Stimulated activated CD8-positive, alpha-beta memory T cell treated with anti-CD3 and anti-CD28 coated beads, Interleukin-15, amount 100 ng/mL, for 48 hours (primary cell): ENCODE measurements at places on chromosomes 5 and 9.

GRCh38 chr5:79456400-79456799, 57.5 kb downstream of the HOMER1 start:
- no peak for DNase-seq

GRCh38 chr5:35009657-35010056, 38.1 kb downstream of the AGXT2 start:
- DNase-seq: no peak

- no peak for DNase-seq
Measured at GRCh38 chr5:61137835-61138234, 24.4 kb downstream of the SMIM15 start.

DNA sequence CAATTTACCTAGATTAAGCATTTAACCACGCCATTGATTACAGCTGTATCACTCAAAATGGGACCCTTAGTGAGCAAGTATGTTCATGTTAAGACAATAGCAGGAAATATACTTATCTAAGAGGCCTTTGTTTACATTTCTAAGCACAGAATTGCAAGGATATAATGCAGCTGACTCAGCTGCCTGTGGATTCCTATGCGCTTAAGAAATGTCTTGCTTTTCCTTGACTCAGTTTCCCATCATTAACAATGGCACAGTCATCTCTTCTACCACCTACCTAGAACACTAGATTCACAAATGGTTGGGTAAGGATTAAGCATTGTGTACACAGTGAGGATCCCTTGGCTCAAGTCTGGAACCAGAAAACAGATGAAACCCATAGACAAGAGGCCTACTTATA, 163.8 kb downstream of the TSSK1B start:
- no peak for DNase-seq

DNA sequence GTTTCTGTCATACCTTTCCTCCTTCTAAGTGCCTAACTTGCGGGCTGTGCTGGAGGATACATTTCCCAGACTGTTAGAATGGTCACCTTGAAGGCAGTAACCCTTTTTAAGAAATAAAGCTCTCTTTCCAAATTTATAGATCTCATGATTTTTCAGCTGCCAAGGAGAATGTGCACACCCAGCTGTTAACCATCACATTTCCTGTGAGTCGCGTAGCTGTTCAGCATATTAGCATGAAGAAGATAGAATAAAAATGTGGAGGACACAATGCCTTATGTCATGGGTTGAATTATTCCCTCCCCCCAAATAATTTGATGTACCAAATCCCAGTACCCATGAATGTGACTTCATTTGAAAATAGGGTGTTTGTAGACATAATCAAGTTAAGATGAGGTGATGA, 729.4 kb downstream of the MTRR start:
- DNase-seq: no peak

GRCh38 chr5:150497274-150497988, 10.5 kb upstream of the NDST1 start:
- no peak for DNase-seq

DNA sequence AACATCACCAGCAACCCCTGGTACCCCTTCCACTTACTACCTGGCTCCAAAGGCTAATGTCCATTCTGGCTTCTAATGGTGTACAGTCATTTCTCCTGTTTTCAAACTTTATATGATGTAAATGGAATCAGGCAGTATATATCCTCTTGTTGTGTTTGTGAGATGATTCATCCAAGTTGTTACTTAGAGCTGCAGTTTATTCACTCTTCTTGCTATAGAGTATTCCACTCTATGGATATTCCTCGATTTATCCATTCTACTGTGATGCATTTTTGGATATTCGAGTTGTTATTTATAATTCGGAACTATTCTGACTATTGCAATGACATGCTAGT, 32.4 kb downstream of the IRF1 start:
- DNase-seq: no peak
